Stimulated activated CD8-positive, alpha-beta memory T cell treated with anti-CD3 and anti-CD28 coated beads, Interleukin-4, amount 100 ng/mL, for 1 hour (primary cell): ENCODE measurements at places on chromosomes 3 and 15.

DNA sequence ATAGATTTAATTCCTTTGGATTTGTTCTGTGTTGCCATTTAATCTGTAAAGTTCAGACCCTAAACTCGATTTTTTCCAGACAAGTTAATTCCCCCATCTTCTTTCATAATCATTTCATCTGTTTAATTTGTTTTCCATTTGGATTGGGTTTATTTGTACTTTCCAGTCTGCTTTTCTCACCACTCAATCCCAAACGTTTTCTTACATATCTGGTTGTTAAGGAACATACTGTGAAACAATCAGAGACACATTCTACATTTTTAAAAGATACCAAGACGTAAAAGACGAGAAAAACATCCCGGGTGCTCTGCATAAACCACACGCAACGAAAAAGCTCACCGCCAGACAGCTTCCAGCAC is 13.0 kb upstream of the ONECUT1 start:
- DNase-seq: no peak

DNA sequence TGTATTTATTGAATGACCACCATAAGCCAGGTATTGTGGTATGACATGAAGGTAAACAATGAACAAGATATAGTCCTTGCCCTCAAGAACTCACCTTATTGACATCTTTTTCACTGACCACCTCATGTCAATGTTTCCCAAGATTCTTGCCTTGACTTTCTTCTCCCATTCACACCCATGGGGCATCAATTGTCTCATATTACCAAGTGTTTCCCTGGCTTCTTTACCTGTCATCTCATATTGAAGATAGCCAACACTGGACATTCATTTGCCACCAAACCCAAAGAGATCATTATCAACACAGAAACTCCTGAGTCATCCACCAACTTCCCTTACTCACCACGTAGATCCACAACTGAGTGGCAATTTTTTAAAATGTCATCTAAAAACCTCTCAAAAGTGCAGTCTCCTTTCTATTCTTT is 2.2 kb downstream of the EFHB start:
- no peak for DNase-seq

- DNase-seq: no peak
Observed at GRCh38 chr15:93929375-93930094, 301.8 kb upstream of the MCTP2 start.

GRCh38 chr15:99726333-99726732 is 6.9 kb downstream of the LYSMD4 start:
- DNase-seq: no peak

- no peak for DNase-seq
Observed at GRCh38 chr3:10521772-10522441, 16.5 kb upstream of the ATP2B2 start.

GRCh38 chr15:67383899-67384298 is 129.3 kb downstream of the IQCH start:
- DNase-seq: no peak

- no peak for DNase-seq
Observed at GRCh38 chr3:191262650-191263049, 63.6 kb downstream of the OSTN start.

GRCh38 chr3:118504906-118505305 is 529.7 kb downstream of the IGSF11 start:
- DNase-seq: no peak

GRCh38 chr3:133706033-133706432 is 40.2 kb upstream of the TF start:
- no peak for DNase-seq

DNA sequence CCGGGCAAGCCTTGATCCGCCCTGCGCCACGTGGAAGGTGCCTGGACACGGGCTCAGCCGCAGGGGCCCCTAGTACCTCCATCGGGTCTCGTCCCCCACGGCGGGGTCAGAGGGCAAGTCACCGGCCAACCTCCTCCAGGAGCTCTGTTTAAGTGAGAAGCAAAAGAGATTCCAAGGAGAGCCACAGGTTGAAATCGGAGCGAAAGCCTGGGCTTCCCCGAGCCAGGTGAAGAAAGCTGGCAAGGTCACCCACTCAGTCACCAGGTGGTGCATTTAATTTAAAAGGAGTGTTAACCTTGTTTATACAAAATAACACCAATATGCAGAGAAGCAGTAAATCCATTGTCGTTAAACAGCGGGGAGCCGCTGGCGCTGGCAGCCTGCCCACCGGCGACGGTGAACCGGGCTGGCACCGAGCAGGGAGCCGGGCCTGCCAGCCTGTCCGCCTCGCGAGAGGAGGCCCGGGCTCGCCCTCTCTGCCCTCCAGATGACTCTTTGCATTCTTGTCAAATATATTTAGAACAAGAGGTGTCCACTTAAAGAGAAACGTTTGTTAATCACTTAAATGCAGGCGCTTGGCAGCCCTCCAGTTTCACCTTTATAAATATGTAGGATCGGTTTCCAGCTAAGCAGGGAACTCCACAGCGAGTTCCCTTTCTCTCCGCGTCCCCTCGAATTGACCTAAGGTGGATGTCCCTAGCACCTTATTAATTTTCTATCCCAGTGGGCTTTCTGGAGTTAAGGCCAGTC is 277.3 kb upstream of the NR2F2 start:
- no peak for DNase-seq

GRCh38 chr3:48679411-48680391 is 6.0 kb downstream of the NCKIPSD start:
- no peak for DNase-seq

DNA sequence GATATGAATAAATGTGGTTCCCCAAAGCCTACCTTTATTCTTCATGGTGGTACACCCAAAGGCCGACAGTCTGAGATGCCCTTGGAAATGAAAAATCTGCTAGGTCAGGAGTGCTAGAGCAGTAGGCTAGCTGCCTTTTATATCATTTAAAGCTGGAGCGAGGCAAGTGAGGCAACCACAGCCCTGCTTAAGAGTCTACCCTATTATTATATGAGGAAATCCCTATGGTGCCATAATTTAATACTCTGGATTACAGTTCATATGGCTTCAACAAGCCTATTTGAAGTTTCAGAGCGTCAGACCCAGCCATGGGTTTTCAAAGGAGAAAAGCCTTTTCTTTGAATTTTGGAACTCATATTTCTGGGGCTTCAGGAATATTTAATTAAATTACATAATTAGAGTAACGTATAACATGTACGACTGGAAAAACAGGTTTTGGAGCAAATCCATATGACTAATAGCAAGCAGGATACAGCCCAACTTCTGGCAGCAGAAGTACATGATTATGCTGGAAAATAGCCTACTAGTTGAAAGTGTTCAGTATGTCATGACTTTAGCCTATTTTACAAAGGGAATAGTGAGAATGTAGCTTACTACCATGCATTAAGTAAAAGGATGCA is 18.0 kb upstream of the SLTM start:
- no peak for DNase-seq

DNA sequence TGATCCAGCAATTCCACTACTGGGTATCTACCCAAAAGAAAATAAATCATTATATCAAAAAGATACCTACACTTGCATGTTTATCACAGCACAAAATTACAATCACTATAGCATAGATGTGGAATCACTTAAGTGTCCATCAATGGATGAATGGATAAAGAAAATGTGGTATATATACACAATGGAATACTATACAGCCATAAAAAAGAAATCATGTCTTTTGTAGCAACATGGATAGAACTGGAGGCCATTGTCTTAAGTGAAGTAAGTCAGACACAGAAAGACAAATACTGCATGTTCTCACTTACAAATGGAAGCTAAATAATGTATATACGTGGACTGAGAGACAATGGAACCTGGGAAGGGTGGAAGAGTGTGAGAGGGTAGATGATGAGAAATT is 28.3 kb upstream of the PFN2 start:
- no peak for DNase-seq

GRCh38 chr3:42114130-42114725 is 23.1 kb downstream of the TRAK1 start:
- DNase-seq: no peak

- DNase-seq: no peak
Observed at GRCh38 chr3:16171825-16172224, 2.7 kb upstream of the GALNT15 start.

DNA sequence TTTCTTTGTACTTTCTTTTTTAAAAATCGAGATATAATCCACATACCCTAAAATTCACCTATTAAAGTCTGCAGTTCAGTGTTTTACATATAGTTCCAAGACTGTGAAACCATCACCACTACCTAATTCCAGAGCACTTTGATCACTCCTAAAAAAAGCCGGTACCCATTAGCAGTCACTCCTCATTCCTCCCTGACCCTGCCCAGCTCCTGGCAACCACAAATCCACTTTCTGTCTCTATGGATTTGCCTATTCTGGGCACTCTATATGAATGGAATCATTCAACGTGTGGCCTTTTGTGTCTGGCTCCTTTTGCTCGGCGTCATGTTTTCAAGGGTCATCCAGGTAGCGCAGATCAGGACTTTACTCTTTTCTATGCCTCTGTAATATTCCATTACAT is 17.3 kb downstream of the TRPM1 start:
- DNase-seq: no peak

DNA sequence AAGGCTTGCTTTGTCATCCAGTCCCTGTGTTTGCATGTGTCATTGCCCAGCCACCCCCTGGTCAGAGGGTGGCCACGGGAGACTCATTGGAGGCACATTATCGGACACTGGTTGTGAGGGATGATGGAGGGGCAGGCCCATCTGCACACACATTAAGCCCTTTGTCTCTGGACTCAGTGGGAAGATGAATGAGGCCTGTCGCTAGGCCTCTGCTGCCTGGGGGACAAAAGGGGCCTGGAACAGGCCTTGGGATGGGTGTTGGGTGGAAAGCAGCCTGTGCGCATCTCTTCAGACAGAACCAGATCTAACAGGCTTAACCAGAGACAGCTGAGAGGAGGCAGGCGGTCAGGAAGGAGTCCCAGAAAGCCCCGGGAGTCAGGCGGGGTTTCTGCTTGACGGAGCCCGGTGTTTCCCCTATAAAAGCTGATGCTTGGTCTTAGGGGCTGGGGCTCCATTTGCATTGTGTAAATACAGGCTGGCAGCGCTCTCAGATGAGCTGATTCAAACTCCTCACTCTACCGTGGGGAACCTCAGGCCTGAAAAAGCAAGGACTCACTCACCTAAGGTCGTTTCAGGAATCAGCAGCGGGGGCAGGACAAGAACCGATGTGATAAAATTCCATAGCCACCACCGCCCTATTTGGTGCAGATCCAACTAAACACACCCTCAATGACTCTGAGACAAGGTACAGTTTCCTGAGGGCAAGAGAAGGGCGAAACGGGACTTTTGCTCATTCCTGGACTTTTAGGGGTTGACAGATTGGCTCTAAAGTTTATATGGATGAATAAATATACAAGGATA is 17.1 kb upstream of the SKIC8 start:
- no peak for DNase-seq

- DNase-seq: no peak
Observed at GRCh38 chr3:85074003-85074402, 115.2 kb downstream of the CADM2 start.

DNA sequence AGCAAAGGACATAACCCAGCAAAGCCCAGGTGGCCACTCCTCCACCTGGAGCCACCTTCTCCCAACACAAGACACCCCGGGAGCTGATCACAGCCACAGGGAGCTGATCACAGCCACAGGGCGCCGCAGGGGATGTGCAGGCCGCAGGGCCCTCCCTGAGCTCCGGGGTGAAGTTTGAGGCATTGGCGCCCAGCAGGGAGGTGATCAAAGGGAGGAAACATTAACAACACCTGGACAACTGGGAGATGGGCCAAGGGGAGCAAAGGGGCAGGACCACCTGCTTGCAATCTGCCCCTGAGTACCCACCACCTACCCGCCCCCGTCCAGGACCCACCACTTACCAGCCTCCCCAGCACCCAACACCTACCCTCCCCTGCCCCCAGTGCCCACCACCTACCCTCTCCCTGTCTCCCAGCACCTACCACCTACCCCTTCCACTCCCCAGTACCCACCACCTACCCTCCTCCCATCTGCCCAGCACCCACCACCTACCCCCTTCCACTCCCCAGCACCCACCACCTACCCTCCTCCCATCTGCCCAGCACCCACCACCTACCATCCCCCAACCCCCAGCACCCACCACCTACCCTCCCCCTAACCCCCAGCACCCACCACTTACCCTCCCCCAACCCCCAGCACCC is 2.4 kb downstream of the UROC1 start:
- DNase-seq: no peak

DNA sequence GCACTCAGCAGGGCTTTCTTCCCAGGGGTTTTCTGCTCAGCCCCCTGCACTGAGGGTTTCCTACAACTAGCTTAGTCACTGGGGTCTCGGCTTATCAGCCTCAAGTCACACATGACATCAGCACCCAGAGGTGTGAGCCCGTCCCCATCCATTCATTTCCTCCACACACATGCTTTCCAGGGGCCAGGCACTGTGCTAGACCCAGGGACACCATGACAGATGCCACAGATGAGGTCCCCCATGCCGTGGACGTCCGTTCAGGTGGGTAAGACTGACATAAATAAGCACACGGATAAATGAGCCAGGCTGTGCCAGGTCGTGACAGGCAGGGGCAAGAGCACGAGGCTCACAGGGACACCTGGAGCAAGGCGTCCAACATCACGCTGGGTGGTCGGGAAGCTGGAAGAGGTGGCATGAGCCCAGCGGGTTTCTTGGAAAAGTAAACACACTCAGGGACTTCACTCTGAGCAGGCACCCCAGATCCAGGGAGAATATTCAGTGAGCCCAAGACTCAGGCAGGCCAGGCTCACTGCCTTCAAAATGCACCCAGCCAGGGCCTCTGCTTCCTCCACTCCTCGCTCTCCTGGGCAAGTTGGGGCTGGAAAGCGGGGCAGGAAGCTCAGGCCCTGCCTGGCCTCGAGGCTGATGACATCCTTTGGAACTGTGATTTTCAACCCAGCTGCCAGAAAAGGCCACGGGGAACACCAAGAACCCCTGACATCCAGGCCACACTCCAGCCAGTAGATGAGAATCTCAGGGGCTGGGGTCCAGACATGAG is 139.3 kb downstream of the CHSY1 start:
- DNase-seq: no peak

DNA sequence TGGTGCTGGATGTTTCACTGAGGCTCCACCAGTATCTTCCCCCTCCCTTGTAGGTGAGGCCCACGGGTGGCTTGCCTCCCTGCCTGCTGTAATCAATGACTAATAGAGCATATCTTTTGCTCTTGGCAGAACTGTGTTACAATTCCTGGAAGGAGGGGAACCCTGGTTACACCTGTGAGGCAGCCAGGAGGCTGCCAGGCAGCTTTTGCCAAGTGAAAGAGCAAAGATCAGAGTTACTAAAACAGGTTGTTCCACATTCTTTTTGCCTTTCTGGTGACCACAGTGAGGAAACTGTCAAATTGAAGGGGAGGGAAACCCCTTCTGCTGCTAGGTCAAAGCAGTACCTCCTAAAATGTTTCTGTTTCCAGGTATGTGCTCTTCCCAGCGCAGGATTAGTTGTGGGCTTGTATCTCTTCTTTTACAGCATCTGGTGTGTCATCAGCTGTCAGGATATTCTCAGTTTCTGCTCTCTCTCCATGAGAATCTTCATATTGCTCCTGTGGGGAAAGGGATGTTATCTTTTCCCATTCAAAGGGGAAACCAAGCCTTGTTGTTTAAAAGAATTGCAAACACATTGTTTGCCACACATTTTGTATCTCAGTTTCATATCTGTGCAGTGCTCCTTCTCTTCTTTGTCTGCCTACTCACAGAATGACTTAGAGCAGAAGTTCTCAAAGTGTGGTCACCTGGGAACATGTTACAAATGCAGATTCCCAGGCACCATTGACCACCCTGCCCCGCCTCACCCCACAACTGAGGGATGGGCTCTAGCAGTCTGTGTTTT is 137.4 kb upstream of the UMPS start:
- DNase-seq: no peak

GRCh38 chr3:172824229-172824628 is 73.7 kb downstream of the ECT2 start:
- no peak for DNase-seq
